NCI-H2029 (cell line): ENCODE measurements at places on chromosomes 7 and 10.
A peak's percentile ranks its signal among the peaks of the same experiment; 100 is the strongest.

GRCh38 chr10:110353244-110354119 lies 48.8 kb upstream of the SMNDC1 start:
- no peak for DNase-seq

DNA sequence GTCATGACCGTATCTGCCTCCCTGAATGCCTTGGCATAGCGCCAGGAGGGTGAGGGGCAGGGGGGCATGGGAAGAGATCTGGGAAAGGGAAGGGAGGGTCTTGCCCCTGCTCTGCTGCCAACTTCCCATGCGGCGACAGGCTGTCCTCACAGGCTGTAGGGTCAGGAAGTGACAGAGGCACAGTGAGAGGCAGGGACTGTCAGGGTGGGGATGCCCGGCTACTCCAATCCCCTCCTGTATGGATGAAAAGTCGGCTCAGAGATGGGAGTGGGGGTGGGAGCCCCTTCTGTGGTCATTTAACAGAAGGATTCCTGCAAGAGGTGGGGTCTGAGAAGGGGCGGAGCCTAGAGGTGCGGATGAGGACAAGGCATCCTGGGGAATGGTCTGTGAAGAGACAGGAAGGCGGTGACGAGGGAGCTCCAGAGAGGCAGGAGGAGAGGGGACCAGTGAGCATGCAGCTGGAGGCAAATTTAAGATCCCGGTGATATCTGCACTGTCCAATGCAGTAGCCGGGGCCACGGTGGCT lies 20.8 kb upstream of the UNC5B start:
- DNase-seq: no peak

DNA sequence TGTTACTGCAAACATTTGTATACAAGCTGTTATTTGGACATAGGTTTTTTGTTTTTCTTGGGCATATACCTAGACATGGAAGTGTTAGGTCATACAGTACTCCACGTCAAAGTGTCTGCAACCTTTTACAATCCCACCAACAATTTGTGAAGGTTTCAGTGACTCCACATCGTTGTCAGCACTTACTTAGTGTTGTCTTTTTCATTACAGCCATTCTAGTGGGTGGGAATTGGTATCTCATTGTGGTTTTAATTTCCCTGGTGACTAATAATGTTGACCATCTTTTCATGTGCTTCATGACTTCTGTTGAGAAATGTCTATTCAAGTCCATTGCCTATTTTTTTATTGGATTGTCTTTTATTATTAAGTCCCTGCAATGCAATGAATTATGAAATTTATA lies 95.0 kb downstream of the UBE3C start:
- DNase-seq: no peak

GRCh38 chr10:22374489-22375126 lies 29.3 kb downstream of the SPAG6 start:
- no peak for DNase-seq

GRCh38 chr7:94056796-94057207 lies 52.6 kb upstream of the BET1 start:
- DNase-seq: no peak

DNA sequence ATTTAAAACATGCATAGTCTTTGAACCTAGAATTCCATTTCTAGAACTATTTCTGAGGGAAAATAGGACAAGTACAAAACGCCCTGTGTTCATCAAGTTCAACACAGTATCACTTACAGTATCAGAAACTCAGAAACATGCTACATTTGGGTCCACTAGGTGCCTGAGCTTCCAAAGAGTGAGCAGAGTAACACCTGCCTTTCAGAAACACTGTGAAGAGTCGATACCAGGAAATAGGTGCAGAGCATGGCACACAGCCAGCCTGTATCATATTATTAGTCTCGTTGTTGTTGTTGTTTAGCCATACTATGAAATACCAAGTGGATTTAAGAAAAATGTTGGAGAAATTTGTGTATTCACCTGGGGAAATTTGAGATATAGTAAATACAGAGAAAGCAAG lies 392.1 kb upstream of the MGMT start:
- peak; percentile 67 for DNase-seq

DNA sequence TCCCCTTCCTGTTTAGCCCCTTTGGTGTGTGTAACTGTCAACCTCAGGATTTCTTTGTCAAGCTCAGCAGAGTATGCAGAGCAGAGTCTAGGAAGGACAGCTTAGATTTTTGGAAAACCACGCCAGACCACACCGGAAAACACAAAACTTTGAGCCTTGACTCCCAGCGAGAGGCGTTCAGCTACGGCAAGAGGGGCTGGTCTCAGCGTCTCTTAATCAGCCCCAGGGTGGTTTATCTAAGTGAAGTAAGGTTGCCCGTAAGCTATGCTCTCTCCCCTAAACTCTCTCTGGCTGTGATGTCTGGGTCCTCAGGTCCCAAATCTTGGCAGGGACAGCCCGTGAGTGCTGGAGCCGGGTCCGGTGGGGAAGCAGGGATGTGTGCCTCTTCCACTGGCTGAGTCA lies 230.9 kb downstream of the KLF6 start:
- no peak for DNase-seq

DNA sequence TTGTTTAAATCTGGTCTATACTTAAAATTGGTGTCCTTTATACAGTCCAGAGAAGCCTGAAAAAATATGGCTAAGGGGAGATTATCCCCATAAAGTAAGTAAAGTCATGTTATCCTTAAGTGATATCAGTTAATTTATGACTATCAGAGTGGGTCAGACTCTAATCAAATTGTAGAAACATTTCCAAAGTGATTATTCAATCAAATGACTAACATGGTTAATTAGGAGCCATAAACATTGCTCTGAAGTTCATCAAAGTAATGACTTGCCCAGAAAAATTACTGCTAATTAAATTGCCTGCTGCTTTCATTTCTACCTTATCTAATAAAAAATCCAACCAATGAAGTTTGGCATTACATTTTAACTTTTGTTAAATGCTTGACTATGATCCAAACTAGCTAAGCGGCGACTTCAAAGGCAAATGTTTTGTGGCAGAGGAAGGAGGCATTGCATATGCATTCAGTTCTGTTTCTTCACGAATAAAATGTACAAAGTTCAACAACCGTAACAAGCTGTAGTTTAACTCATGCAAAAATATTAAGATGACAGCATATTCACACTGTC lies 76.7 kb downstream of the ETV1 start:
- no peak for DNase-seq

- DNase-seq: no peak
These were observed 51.5 kb downstream of the MCMBP start for GRCh38 chr10:119821182-119821581.

- no peak for DNase-seq
These were observed 43.5 kb downstream of the MTPN start for GRCh38 chr7:135933509-135934188.

- DNase-seq: no peak
These were observed 6.3 kb upstream of the ZNF503 start for GRCh38 chr10:75407713-75408508.

DNA sequence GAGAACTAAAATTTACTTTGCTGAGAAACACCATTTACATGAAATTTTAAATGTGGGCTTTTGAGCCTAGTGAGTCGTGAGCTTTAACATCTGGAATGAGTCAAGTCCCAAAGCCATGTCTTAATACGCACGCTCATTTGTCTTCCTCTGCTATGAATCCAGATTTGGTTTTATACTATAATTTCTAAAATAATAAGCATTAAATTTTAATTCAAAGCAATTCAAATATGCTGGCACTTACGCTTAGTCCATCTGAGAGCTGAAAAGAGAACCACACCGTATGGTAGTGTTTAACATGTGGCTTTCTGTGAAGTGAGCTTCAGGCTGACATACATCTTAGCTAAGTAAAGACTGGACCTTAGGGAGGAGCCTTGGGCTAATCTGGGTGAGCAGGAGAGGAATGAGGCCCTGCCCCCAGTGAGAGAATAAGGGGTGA lies 52.2 kb downstream of the CUBN start:
- no peak for DNase-seq

GRCh38 chr10:44280226-44281014 lies 104.5 kb downstream of the CXCL12 start:
- no peak for DNase-seq

DNA sequence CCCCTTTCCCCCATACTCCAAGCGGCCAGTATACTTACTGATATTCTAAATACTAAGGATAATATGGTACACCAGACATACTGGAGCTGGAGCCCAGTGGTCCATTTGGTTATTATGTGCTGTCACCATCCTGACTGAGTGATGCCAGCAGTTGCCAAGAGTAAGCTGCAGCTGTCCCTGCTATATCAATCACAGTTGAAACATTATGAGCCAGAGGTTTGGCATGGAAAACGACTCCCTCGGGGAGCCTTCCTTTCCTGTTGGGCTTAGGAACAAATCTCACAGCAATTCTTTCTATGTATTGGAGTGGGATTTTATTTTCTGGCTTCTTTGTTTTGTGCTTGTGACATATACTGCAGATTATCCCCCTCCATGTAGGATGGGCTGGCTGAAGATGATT lies 32.6 kb downstream of the STRIP2 start:
- DNase-seq: no peak

DNA sequence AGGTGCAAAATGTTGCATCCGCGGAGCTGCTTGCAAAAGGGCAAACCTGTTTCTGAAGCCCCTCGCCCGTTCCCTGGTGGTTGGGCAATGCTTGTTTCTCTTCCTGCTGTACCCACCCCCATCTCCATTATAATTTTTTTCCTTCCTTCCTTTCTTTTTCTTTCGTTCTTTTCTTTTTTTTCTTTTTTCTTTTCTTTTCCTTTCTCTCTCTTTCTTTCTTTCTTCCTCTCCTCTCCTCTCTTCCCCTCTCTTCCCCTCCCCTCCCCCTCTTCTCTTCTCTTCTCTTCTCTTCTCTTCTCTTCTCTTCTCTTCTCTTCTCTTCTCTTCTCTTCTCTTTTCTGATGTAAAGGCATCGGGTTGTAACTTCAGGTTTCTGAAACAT lies 278.2 kb downstream of the GATA3 start:
- DNase-seq: no peak

GRCh38 chr10:49605939-49606509 lies 4.1 kb upstream of the SLC18A3 start:
- no peak for DNase-seq

DNA sequence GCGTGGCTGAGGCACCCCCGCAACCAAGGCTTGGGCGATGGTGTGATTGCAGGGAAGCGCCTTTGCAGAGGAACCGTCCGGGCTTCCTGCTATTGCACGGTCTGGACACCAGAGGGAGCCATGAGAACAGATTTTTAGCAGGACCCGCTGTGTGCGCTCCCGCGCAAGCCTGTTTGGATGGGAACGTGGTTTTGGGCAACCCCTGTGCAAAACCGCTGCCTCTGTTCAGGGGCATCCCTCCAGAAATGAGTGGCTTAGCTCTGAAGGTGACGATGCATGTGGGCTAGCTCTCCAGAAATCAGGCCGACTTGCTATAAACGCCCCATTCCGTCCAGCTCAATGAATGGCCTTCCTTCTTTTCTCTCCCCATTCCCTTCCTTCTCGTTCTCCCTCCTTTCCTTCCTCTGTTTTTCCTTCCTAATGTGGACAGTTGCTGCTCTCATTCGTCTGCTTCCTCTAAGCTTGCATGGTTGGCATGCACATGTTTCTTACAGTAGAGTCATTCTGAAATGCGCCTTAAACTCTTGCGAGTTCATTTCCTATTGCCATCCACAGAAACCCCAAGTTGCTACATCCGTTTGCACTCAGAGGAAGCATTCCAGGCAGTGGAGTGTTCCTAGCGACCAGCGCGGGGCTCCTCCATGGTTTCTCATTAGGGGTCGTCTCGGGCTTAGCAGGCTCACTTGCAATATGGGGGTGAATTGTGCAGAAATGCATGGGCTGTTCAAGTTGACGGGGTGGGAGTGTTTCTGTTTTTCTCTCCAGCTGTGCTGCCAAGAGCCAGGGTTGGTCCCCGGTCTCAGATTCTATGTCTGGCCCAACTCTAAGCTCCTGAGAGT lies 302.5 kb upstream of the GALNT17 start:
- DNase-seq: peak; percentile 4

- no peak for DNase-seq
These were observed 222.3 kb downstream of the SNX10 start for GRCh38 chr7:26513948-26514347.

DNA sequence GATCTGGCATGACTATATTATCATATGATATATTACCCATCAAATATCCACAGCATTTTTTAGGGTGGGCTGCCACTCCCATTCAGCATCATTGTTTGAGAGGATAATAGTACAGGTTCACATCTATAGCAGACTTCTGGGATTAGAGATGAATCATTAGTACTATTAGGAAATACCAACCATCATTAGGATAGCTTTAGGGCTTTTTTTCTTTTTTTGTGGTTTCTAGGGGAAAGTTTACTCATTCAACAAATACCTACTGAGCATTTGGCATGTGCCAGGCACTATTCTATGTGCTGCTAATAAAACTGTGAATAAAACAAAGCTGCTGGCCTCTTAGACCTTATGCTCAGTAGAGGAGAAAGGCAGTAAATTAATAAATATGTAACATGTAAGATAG lies 40.6 kb downstream of the NHLRC2 start:
- no peak for DNase-seq

DNA sequence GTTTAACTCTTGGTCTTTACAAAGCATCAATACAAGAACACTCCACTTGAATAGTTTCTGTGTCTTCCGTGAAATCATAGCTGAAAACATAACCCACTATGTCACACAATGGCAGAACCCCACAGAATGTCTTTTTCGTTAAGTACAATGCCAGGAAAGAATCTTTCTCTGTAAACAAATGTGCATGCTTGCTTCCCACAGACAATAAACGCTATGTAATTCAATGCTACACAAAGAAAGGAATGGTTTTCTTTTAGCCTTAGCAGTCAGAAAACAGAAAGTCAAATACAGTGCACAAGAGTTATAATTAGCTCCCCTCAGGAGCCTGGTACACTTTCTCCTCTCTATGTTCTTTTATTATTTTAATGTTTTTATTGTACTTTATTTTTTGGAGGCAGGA lies 186.1 kb downstream of the SRPK2 start:
- peak; percentile 12 for DNase-seq

DNA sequence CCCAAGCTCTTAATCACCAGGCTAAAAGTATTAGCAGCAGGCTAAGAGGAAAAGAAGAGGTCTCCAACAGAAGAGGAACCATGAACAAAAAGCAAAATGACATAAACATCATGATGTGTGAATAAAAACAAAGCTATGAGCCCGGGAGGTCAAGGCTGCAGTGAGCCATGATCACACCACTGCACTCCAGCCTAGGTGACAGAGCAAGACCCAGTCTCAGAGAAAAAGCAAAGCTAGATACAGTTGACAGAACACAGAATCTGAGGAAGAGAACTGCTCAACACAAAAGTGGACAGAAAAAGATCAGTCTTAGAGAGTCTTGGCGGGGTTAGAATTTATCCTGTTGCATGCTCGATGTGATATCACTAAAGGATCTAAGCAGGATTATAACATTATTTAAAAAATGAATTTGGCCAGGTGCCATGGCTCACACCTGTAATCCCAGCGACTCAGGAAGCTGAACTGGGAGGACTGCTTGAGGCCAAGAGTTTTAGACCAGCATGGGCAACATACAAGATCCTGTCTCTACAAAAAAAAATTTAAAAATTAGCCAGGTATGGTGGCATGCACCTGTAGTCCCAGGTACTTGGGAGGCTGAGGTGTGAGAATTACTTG lies 37.5 kb downstream of the NT5C2 start:
- DNase-seq: no peak
